ENCODE measurements at places on chromosomes 7 and 10.
A peak's percentile ranks its signal among the peaks of the same experiment; 100 is the strongest.

DNA sequence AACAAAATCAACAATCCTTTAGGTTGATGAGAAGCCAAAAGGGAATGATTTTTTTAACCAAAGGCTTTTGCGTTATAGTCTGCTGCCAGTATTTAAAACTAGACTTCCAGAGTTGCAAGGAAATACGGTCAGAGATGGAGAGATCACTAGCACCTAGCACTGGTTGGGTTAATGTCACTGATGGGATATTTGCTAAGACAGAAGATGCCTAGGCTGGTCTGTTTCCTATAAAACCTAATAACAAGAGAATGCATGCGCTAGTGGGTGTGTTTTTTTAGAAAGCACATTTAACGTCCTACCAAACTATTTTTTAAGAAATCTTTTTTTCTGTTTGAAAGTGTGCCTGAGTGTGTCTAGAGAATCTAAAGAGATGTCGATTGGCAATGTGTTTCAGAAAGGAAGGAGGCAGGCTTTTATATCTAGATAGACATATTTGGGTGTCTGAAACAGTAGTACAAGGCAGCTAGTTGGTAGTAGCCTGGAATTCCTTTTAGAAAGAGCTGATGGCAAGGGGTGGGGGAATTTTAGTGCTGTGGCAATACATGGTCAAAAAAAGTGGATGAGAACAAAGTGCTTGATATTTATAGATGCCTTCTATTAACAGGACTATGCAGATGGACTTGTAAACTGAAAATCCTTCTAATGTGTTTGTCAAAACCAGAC is 863 bp downstream of the CALD1 start:
- no peak for DNase-seq

DNA sequence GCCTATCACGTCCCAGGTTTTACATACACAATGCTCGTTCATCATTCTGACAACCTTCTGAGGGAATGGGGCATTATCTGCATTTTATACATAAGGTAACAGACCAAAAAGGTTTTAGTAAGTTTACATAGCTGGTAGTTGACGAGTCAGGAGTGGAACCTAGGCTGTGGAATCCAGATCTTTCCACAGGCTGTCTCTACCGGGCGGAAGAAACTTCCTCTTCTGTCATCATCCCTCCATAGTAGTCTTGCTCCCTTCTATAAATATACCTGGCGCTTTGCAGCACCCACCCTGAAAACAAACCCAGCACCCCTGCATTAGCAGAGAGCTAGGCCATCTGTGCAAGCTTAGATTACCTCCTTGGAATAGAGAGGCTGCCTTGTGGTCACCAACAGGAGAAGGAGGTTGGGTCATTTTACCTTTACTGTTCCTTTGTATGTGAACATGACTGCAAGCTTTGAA is 1.3 kb downstream of the TSPAN13 start:
- DNase-seq = no peak

GRCh38 chr7:143477501-143478150 is at the start of gene TAS2R41:
Gene TAS2R41 (plus strand): TSS chr7:143477873. CDS start chr7:143477873, 0 bp downstream.
- no peak for DNase-seq

DNA sequence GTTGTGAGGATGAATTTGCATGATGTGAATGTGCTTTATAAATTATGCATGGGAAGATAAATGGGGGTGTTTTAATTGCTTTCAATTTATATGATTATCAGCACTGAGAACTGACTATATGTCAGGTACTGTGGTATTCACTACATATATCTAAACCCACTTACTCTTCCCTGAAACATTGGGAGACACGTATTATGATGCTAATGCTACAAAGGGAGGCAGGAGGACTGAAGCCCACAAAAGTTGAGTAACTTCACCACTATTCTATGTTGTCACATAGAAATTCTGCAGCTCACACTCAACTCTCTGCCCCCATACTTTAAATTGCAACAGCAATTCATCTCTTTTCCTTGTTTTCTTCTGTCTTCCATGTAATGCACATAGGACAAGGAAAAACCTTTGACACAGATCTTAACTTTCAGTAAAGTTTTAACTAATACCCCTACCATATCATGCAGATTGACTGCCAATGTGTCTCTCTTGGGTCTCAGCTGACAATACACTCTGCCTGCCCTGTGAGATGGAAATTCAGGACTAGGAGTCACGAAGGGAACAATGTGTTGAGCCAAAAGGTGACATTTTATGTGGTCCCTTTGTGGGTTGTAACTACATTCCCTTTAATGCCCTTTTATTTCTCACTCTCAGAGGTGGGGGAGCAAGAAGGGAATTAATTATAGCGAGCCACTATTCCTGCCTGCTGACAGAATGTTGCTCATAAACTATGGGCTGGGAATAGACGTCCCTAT is 691.0 kb upstream of the SORCS1 start:
- no peak for DNase-seq

GRCh38 chr7:51354897-51355296 is 38.3 kb upstream of the COBL start:
- DNase-seq = no peak

- DNase-seq = peak; percentile 57
These were observed 56.5 kb downstream of the FIGNL1 start for GRCh38 chr7:50393547-50394252.

DNA sequence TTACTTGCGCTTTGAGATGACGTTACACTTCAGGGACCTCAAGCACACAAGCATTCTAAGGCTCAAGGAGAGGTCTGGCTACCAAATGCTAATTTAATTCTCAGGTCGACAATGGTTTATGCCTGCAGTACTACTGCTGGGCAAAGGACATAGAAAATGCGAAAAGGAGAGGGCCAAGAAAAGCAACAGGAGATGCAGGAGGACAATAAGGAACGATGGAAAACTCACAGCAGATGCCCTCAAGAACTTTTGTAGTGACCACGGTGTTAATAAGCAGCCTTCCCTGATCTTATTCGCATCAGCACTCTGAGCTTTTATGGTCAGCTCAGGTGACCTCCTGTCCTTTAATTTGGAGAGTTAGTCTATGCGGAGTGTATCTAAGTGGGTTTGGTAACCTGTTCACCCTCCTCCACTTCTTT is 146.3 kb downstream of the GPR85 start:
- no peak for DNase-seq

DNA sequence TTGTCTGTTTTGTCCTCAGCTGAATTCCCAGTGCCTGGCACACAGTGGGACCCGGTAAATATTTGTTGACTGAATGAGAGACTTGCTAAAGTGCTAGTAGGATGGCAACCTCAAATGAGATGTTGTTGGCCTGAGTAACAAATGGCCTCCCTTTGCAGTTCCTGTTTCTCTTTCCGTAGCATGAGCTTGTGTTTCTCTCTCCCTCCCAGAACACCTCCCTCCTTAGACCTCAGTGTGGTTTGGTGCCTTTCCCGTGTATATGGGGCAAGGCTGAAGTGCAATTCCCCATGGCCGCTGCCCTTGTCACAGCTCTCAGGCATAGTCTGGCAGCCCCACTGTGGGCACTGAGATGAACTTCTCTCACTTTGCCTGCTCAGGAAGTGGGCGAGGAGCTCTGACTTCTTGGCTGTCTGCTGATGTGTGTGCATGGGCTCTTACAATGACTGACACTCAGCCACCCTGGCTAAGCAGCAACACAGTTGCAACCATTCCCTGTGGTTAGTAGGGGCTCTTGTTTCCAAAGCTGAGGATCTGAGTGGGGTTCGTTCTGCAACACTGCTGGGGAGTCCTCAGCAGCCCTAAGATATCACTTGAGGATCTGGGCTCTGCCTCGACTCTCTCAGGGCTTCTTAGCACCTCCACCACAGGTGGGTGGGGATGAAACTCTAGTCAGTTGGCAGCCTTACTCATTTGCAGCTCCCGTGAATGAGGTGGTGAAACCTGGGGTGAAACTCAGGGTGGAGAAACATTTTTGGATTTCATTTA is 136.1 kb downstream of the ICA1 start:
- DNase-seq = peak; percentile 74

DNA sequence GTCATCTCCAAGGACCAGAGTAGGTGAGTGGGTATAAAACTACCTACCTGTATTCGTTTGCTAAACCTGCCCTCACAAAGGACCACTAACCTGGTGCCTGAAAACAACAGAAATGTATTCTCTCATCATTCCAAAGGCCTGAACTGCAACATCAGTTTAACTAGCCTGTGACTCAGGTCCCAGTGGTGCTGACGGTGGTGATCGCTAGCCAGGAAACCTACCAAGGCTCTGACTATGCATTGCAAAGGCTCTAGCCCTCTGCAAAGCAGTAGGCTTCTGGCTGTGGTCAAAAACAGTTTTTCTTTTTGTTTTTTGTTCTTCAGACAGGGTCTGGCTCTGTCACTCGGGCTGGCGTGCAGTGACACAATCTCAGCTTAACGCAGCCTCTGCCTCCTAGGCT is 107.5 kb downstream of the NPTX2 start:
- no peak for DNase-seq

DNA sequence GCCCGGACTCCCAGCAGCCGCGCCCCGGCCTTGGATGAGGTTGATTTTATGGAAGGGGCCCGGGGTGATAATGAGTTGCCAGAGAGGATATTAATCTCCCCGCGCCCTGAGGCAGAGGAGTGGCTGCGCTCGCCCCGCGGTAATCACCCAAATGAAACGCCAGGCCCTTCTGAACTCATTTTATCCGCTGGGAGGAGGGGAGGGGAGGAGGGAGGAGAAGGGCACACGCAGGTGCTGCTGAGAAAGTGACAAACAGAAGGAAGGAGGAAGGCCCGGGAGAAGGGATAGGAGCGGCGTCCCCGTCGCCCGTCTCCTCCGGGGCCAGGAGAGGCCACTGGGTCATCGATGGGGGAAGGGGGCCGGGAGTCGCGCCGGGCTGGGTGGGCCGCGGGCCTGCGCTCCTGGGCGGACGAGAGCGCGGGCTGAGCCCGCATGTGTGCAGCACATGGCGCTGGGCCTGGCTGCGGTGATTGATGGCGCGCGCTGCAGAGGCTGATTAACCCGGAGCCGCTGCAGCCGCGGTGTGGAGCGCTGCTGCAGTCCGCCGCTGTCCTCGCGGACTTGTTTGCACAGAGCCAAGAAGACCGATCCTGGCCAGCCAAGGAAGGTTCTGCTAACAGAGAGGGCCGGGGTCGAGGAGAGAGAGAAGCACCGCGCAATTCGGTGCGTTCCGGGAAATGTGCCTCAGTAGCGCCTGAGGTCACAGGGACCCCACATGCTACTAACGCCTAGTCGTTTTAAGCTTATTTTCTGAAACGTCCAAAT is 6.5 kb downstream of the MNX1 start:
- DNase-seq = no peak

DNA sequence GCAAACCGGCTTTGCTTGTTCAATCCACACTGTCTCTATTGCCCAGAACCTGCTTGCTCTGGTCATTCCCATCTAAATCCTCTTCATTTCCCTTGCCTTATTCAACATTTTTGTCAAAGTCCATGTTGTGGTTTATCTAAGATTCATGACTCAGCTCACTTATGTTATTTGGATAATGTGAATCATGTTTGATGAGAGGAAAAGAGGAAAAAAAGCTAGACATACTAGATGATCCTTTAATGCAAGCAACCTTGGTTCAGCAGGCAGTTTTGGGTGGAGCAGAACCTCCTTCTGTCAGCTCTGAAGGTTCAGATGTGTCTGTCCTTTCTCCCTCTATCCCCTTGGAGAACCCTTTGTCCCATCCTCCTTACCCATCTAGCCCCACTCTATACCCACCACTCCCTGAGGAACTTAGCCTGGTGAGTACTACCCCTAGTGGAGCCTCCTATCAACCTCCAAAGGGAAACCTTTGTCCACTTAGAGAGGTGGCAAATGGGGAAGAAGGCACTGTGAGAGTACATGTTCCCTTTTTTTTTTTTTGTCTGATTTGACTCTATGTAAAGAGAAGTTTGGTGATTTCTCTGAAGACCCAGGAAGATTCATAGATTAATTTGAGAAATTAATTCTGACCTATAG is 2.1 kb upstream of the SAMD9L start:
- no peak for DNase-seq

Measured in activated CD4-positive, alpha-beta T cell treated with anti-CD3 and anti-CD28 coated beads, Interleukin-2, amount 50 U/mL, for 1 hour (primary cell).